NCI-H2081 (cell line): ENCODE measurements at places on chromosomes 2 and 18.

- DNase-seq, result no peak
Measured at GRCh38 chr2:66170744-66171330, 264.1 kb upstream of the MEIS1 start.

DNA sequence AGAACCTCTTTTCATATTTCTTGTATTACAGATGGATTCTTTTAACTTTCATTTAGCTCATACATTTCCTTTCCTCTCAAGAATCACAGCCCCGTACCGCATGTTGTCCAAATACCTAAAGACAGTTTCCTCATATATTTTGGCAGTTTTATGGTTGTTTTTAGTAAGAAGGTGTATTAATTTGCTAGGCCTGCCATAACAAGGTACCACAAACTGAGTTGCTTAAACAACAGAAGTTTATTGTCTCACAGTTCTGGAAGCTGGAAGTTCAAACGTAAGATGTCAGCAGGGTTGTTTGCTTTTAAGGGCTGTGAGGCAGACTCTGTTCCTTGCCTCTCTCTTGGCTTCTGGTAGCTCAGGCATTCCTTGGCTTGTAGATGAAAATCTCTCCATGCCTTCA, 343.2 kb upstream of the TNP1 start:
- no peak for DNase-seq

DNA sequence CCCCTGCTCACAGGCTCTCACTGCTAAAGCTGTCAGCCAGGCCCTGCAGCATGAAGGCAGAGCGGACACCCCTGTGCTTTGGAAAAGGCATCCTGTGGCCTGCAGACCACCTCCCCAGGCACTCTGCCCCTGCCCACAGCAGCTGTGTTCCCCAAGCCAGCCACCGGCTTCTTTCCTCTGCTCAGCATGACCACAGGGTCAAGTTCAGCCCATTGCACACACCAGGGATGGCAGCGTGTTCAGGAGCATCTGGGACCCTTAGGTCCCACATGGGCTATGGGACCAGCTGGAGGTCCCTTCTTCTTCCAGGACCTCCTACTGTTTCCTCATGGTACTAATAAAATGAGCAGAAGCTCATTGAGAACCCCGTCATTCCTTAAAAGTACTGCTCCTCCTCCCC, 118.4 kb upstream of the ACAA2 start:
- DNase-seq, result no peak

DNA sequence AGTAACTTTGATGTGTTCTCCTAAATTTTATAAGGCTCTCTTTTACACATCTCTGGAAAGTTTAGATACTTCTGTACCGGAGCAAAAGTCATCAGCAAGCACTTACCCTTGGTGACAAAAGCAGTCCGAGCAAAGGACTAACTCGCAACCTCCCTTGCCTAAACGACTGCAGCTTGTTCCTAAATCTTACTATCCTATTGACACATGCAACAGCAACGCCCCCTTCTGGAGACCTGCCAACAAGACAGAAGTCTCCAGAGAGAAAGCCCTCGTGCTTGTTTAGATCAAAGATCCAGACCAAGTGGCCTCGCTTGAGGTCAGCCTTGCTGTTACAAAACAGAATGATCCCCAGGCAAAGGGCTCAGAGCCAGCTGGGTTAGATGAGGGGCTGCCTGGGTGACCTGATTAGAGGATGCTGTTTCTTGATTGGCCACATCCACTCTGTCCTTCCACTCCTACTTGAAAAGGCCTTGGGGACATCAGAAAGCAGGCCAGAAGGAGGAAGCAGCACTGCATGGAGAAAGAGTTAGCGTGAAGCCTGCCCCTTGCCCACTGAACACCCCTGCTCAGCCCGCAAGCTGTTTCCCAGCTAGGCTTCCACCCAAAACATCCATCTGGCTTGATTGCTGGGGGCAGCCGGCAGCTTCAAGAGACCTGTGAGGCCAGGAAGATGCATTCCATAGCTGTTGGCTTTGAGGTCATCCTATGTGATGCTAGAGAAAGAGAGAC, 94.3 kb downstream of the HNRNPLL start:
- peak; percentile 83 for DNase-seq
